LoVo (cell line): ENCODE measurements at places on chromosomes 5 and 9.

- no peak for DNase-seq
These were observed 2.4 kb upstream of the PDLIM7 start for GRCh38 chr5:177499842-177500241.

GRCh38 chr5:157528036-157528632, 47.4 kb downstream of the ADAM19 start:
- no peak for DNase-seq

GRCh38 chr5:146744068-146744745, 134.3 kb downstream of the PPP2R2B start:
- no peak for DNase-seq

DNA sequence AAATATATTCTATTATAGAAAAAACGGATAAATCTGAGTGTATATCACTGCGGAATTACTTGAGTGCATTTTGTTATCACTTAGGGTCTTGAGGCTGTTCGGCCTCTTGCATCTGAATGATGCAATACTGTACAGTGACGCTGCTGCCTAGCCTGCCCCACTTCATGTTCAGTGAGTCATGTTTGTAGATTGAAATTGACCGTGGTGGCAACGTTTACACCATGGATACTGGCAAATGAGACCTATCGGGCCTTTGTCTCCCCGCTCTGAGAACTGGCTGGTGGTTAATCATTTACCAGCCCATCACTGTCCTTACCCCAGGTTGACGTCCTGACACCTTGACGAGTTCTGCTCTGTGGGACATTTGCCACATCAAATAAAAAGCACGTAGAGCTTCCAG, 510.1 kb upstream of the ADAMTS16 start:
- DNase-seq = peak; percentile 1

GRCh38 chr9:109335929-109336328, 15.1 kb upstream of the EPB41L4B start:
- DNase-seq = no peak

DNA sequence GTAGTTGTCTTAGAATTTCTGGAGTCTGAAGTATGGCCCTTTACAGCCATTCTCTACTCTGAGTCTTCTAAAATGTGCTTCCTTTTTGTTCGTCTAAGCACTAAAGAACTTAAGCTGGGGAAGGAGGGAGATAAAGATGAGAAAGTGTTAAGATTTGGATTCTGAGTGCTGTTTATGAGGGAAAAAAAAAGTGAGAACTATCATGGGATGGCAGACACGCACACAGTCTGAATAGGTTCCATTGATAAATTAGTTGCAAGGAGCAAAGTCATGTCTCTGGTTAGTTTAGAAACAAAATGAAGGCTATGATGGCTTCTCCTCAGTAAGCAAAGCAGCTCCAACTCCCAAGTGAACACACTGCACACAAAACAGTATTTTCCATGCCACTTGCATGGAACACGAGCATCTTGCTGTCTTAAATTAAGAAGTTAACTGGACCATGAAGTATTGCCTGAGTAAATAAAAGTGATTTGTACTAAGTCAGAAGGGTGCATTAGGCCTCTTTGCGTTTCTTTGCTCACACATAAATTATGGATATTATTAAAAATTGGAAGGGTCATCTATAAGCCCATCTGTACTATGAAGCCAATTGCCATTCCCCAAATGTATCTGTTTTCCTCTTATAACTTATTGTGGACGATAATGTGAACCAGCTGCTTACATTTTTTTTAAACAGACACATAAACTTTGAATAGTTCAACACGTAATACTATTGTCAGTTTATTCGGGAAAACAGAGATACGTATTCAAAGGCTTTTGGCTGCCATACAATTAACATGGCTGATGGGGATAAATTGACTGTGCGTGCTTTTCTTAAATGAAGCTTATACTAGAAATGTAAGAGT, 199.3 kb downstream of the SGCD start:
- no peak for DNase-seq

- DNase-seq = no peak
These were observed 102.6 kb downstream of the CAAP1 start for GRCh38 chr9:26789959-26790358.

GRCh38 chr9:134908524-134909309, 9.0 kb downstream of the FCN1 start:
- DNase-seq = no peak

- DNase-seq = peak; percentile 43
These were observed 46.7 kb downstream of the GARNL3 start for GRCh38 chr9:127311239-127311741.

GRCh38 chr9:75692309-75692708, 198.2 kb upstream of the PCSK5 start:
- no peak for DNase-seq

- no peak for DNase-seq
These were observed 15.7 kb upstream of the CEP120 start for GRCh38 chr5:123438902-123439301.

DNA sequence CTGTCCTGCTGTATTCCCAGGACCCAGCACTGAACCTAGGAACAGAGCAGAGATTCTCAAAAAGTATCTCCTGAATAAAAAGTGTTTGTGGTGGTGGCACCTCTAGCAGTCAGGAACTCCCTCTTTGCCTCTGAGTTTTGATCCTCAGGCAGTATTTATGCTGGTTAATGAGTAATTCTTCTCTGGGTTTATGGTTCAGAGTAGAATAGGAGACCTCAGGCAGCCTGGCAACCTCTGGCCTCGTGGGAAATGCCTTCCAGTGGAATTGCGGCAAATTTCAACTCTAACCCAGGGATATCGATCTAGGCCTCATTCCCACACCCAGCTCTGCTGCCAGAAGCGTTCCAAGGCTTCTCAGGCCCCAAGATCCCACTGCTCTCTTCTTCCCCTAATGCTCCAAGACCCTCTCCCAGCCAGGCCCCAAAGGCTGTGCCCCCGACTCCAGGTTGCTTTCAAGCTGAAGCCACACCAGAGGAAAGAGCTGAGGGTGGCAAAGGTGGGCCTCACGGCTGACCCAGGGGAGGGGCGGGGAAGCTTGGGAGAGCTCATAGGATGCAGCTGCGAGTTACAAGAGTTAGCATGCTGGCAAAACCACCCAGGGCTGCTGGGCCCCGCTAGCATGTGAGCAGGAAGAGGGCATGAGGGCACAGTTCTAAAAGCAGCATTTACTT, 10.9 kb upstream of the HDHD3 start:
- DNase-seq = no peak

DNA sequence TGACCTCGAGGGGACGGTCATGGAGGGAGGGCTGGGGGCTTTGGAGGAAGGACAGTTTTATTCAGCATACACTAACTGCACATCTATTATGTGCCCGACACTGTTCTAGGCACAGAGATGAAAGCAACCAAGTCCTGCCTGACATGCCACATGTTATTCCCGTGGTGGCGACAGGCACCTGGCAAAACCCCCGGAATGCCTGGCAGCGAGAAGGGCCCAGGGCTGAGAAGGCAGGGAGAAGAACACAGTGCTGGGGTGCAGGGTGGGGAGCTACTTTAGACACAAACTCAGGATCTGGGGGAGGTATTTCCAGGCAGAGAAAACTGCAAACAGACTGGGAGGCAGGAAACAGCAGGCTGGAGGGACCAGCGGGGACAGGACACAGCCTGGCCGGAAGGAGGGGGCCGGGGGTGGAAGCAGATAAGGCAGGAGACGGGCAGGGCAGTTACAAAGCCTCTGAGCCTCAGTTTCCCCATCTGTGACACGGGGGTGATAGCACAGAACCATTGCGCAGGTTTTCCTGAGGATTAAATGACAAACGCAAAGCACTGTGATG, 77.7 kb downstream of the STK10 start:
- no peak for DNase-seq

- no peak for DNase-seq
These were observed 18.4 kb downstream of the NKD2 start for GRCh38 chr5:1026700-1027621.

- no peak for DNase-seq
These were observed 74.9 kb upstream of the VCAN start for GRCh38 chr5:83396662-83397061.

GRCh38 chr9:87963770-87964169, 10.6 kb downstream of the CDK20 start:
- no peak for DNase-seq

- DNase-seq = no peak
These were observed 9.9 kb downstream of the GFPT2 start for GRCh38 chr5:180343110-180343830.

GRCh38 chr5:145429170-145429569, 406.0 kb downstream of the PRELID2 start:
- DNase-seq = no peak

GRCh38 chr9:138028596-138028995, 151.0 kb downstream of the CACNA1B start:
- DNase-seq = no peak

- DNase-seq = peak; percentile 19
These were observed 15.5 kb downstream of the ATOX1 start for GRCh38 chr5:151742870-151743294.

DNA sequence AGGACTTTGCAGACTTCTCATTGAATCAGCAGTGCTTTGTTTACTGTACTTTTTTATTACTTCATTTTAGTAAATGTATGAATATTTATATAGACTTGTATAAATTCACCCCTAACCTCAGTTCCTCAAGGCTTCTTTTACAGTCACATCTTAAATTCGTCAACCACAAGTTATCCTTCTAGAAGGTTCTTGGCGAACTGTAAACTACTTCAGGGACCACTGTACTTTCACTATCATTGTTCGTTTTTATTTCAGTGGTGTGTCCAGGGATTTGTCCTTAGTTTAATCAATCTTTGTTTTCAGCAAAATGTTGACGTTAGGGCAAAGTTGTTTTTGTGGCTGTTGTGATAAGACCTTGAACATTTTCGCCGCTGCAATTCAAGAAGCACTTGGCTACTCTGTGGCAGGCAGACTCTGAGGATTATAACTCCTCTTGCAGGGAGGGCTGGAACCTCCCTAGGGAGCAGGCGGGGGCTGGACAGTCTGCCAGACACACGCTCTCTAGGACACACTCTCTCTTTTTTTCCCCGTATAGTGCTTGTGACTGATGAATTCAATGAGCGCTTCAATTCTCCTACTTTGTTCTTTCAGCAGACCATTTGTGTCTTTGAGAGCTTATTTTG, 252.8 kb downstream of the FBXL7 start:
- DNase-seq = no peak

GRCh38 chr9:90578126-90578815, 64.4 kb downstream of the DIRAS2 start:
- DNase-seq = no peak

DNA sequence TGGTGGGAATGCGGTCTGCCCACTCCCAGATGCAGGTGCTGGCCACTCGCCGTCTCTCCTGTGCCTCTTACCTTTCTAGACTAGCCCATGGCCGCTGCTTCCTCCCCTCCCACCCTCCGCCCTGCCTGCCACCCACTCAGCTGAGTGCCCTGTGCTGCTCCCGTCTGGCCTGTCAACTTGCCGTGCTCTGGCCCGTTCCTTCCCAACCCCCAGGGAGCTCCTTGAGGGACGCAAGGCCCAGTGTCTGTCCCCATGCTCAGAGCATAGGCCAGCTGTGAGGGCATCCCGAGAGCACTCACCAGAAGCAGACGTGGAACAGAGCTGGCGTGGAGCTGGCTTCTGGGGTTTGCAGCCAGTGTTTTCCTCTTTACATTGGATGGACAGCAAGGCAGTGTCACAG, 20.2 kb downstream of the HNRNPH1 start:
- no peak for DNase-seq

- no peak for DNase-seq
These were observed 2.2 kb downstream of the GFPT2 start for GRCh38 chr5:180350711-180351465.

DNA sequence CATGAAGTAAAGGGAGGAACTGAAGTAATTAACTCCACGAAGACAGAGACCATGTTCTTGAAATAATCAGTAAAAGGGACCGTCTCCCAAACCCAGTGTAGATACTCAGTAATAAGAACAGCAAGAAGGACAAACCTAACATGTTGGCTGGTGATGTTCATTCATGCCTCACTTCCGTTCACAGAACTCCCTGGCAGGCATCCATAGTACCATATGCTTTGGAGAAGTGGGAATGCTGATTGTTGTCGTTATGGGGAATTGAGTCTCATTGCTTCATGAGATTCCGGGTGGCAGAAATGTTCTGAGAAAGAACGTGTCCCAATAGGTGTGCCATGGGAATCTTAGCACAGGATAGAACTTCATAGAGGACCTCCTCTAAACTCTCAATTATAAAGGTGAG, 452.3 kb downstream of the ZSWIM6 start:
- DNase-seq = no peak
